HT1080 (cell line): ENCODE measurements at places on chromosomes 2 and 18.

DNA sequence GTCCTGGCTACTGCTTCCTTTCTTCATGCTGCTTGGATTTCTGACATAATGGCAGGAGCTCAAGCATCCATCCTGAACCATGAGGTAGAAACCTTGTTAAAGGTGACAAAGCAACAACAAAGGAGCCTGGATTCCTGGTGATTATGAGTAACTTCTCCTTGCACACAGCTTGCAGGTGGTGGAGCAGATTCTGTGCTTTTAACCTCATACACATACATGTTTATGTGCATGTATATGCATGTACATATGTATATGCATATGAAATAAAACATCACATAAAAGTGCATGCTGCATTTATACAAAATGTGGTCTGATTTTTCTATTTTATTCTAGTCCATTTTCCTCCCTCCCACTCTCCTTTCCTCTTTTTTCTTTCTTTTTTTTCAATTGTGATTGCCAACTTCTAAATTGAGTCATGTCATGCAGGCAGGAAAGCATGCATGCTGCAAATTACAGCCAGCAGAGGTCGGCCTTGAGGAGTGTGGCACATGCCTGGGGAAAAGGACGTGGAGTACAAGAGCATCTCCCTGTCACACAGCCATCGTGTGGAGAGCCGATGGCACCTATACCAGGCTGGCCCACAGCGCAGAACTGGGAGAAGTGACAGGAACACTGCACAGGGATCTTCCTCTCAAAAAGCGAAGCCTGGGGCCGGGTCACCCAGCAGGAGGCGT, 17.9 kb downstream of the LCT start:
- DNase-seq: peak; percentile 42

DNA sequence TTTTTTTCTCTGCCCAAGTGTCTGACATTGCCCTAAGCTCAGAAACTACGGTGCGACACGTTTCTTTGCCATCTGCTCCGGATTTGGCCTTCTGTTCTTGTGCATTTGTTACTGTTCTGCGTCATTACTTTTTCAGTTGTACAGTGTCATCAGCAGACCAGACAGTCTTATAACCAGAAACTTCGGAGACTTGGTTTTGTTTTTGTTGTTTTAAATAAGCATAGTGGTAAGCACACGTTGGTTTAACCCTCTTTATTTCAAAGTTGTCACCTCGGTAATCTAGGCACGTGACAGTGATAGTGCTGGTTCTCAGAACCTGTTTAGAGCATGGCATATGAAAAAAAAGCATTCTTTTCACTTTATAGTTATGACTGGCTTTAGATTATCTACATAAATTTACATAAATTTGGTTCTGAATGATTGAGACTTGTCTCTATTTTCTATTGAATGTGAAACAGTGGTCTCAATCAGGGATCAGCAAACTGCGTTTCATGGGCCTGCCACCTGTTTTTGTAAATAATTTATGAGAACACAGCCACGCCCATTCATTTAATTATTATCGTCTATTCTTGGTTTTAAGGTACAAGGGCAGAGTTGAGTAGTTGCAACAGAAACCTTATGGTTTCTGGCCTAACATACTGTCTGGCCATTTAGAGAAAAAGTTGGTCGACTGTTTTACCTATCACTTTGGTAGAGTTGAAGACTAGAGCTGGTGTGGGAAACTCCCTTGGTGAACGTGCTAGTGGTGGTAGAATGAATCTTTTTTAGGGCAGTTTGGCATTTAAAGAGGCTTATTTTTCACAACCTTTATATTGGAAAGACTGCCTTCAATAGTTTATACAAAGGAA, 106.5 kb downstream of the ZNF532 start:
- no peak for DNase-seq

GRCh38 chr2:239569401-239570090, 168.7 kb upstream of the HDAC4 start:
- DNase-seq: peak; percentile 63

- no peak for DNase-seq
Observed at GRCh38 chr2:40452786-40453185, 896 bp upstream of the SLC8A1 start.

- DNase-seq: peak; percentile 4
Observed at GRCh38 chr2:142188562-142188961, 57.7 kb upstream of the LRP1B start.

DNA sequence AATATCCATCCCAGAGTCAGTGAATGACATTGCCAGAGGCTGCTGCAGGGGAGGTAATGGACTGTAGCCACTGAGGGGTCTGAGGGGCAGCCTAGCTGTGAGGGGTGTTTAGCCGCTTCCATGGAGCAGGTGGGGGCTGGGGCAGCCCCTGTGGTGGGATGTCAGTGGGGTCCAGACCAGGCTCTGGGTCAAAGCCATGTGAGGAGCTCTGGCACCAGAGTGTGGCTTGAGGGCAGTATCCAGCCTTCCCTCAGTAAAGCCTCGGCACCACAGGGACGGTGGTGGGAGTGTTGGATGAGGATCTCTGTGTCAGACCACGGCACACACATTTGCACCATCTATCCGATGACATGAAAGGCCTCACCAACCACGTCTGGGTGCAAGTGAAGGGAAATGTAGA, 85.0 kb downstream of the INHBB start:
- DNase-seq: no peak

GRCh38 chr2:212484563-212485080, 54.0 kb downstream of the ERBB4 start:
- peak; percentile 36 for DNase-seq

GRCh38 chr2:24734741-24735140, 58.5 kb downstream of the PTRHD1 start:
- DNase-seq: no peak

DNA sequence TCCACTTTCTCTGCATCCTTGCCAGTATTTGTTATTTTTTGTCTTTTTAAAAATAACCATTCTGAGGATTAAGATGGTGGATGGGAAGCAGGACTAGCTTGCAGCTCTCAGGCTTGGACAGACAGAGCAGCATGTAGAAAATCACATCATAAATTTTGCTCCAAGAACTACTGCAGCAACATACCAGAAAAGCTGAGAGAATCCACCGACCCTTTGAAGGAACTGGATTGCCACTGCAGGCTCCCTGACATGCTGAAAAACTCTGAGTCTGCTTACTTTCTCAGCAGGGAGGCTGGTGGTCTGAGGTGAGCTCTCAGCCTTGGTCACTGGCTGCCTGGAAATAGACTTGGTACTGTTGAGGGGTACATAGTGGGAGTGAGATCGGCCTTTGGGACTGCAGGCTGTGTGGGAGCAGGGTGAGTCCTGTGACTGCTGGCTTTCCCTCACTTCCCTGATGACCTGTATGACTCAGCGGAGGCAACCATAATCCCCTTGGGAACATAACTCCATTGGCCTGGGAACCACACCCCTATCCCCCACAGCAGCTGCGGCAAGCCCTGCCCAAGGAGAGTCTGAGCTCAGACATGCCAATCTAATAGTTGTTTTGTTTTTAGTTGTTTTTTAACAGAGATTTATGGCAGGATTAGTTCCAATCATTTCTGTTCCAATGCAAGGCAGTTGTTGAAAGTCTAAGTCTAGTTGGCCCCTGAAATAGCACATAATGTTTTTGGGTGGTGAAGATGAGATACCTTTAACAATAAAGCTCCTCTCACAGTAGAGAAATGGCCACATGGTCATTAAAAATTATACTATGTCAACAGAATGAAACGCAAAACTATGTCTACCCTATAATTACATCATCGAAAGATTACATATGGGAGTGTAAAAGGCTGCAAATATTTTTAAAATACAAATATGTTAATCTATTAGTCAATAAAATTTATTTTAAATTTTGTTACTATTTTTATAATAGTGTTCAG, 414.2 kb upstream of the CHAC2 start:
- DNase-seq: peak; percentile 91

- no peak for DNase-seq
Observed at GRCh38 chr2:54370405-54371104, 85.6 kb upstream of the SPTBN1 start.

- DNase-seq: no peak
Observed at GRCh38 chr2:152427902-152428301, 92.9 kb downstream of the FMNL2 start.

DNA sequence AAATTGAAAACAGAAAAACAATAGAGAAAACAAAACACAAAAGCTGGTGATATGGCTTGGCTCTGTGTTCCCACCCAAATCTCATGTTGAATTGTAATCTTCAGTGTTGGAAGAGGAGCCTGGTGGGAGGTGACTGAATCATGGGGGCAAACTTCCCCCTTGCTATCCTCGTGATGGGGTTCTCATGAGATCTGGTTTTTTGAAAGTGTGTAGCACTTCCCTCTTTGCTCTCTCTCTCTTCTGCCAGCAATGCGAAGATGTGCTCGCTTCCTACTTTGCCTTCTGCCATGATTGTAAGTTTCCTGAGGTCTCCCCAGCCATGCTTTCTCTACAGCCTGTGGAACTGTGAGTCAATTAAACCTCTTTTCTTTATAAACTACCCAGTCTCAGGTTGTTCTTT, 112.3 kb upstream of the UXS1 start:
- DNase-seq: no peak

- DNase-seq: peak; percentile 51
Observed at GRCh38 chr2:121080013-121080772, 204.8 kb downstream of the TFCP2L1 start.

- no peak for DNase-seq
Observed at GRCh38 chr18:11989966-11990380, 8.7 kb downstream of the IMPA2 start.

DNA sequence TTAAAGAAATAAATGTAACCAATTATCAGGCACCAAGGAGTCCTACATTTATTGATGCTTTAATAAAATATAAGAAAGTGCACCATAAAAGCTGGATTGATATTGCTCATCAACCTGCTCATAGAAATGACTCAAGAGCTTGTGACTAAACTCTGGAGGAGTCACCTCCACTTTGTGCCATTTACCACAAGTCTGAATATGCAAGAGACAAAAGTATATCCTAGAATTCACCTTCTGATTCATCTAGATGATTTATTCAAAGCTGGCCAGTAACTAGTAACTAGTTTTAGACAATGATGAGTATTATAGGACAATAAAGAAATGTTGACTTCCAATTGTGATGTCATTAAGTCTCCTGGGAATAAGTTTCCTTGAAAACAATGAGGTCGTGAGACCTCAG, 146.0 kb upstream of the SOX11 start:
- peak; percentile 83 for DNase-seq

DNA sequence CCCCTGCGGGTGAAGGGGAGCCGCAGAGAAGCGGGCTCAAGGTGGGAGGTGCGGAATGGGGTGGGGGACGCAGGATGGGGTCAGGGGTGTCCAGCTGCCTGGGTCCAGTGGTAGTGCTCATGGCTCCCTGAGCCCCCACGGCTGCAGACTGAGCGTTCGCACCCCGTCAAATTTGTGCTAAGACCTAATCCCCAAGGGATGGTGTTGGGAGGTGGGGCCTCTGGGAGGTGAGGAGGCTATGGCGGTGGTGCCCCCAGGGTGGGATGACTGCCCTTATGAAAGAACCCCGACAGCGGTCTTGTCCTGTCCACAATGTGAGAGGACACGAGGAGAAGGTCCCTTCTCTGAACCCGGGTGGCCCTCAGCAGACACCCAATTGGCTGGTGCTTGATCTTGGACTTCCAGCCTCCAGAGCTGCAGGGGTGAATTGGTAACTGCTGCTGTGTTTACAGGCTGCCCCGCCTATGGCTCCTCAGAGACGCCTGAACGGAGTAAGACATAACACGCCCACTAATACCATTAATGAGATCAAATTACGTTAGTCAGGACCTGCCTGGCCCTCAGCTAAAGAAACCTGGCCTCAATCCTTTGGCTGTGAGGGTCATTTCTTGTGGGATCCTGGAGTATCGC, 42.6 kb downstream of the PXDN start:
- DNase-seq: no peak

GRCh38 chr2:176242276-176242675, 27.0 kb upstream of the MTX2 start:
- peak; percentile 11 for DNase-seq

DNA sequence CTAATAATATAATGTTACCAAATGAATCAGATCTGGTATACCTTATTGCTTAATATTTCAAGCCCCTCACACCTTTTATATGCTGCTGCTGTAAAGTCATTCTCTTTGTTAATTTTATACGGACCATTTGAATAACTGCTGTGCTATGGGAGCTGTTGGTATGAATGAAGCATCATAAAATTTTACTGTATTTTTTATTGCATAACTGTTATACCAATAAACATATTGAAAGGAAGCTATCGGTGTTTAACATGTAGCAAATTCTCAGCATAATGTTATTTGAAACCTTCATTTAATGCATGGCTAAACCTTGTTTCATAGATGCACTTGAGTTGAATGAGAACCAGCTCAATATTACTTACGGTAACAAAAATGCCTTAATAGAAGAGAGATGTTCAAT, 1040.3 kb downstream of the SOCS6 start:
- DNase-seq: no peak

DNA sequence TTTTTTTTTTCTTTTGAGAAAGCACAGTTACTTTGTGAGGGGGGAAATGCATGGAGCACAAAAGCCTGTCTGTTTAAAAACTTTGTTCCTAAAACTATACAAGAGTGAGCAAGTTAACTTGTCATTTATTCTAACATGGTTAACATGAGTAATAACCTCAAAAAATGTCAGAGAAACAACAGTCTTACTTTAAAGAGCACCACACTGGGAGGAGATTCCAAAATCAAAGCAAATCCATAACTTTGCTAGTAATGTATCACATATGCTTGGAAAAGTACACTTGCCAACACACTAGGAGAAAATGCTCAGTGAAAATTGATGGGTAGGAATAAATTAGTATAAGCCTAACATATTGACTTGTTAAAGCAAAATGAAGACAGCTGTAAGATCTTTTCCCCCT, 157.1 kb downstream of the PRPF40A start:
- peak; percentile 78 for DNase-seq

DNA sequence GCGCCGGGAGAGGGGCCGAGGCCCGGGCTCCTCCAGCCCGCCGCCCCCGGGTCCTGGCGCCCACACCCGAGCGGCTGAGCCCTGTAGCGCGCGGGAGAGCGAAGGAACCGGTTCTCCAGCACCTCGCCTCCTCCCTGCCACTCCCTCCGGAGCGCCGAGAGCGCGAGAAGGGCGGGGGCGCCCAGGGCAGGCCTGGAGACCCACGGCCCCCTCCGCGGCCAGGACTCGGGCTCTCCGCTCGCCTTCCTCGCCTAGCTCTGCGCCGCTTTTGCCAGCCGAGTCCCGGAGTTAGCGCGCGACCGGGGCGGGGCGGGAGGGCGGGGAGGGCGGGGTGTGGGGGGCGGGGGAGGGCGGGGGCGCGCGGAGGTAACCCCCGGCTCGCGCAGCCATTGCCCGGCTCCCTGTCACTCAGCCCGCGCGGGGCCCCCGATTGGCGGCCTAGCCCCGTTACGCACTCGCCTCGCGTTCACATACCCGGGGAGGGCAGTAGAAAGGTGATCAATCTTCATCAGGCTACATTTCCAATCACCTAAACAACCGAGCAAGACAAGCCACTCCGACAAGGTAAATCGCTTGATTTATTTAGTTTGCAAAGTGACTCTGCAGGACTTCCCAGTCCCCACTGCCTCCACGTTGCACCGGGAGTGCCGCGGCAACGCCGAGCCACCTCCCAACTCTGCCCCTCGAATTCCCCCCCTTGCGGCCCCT, at the start of gene OTX1:
OTX1 (plus strand) TSS at position 497 of the 708 bp plus-strand sequence. CDS start 2,161 bp downstream, outside the sequence.
- no peak for DNase-seq

DNA sequence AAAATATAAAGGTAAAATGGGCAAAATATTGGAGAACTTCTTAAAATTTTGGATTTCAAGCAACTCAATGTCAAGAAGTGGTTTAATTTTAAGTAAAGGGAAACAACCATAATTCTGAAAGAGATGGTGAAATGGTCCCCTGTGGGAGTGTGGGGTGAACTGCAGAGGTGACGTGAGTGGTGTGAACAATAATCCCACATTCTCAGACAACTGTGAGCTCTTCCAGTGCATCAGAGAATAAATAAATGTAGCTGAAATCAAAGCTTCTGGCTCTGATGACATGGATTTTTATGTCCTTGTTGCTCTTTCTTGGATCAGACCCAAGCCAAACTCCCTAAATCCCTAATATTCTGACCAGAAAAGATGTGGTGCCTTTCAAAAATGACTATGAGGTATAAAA, 672.7 kb downstream of the ZEB2 start:
- no peak for DNase-seq
